ENCODE measurements at places on chromosomes 11 and 22.

DNA sequence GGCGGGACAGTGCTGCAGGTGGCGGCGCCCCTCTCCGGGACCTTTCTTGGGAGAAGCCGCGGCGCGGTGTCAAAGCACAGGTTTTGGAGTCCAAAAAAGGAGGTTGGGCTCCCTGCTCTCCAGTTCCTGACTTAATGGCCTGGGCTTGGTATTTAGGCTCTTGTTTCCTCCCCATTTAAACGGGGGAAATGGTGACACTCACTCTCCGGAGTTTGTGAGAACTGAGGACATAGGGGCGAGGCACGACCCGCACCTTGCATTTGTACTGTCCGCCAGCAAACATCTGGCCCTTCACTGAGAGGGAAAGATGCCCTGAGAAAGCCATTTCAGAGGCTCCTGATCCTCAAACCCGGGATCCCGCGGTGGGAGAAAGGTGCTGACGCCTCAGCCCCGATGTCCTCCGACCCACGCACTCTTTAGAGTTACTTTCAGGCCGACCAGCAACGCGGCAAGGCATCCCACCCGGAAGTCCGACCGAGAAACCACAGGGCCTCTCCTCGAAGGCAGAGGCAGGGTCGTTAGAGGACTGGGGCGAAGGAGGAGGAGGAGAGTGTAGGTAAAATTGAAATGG, 2.9 kb upstream of the WDR74 start:
- DNase-seq, result peak; percentile 31

GRCh38 chr11:114928260-114928870, 250.0 kb downstream of the NXPE2 start:
- no peak for DNase-seq

DNA sequence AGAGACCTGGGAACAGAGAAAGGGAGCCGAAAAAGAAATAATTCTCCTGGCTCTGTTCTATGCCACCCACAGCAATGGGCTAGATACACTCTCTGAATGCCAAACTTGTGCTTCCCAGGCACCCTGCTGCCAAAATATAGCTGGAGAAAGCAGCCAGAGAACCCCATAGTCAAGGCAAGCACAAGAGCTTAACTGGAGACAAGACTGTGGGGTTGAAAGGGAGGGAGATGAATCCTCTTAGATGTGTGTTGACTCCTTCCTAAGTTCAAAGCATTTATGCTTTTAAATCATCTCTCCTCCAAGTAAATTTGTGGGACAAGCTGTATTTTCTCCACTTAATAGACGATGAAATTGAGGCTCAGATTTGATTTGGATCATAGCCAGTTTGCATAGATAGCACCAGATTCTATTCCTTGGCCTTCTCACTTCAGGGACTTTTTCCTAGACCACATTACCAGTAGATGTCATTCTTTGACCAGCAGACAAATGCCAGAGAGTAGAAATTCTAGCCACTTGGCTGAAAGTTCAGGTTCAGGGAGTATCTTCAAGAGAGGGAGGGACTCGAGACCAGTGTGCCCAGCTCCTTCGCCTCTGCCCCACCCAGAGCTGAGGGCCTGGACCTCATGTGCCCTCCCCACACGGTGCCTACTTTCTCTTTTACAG, 16.5 kb upstream of the ETS1 start:
- no peak for DNase-seq

DNA sequence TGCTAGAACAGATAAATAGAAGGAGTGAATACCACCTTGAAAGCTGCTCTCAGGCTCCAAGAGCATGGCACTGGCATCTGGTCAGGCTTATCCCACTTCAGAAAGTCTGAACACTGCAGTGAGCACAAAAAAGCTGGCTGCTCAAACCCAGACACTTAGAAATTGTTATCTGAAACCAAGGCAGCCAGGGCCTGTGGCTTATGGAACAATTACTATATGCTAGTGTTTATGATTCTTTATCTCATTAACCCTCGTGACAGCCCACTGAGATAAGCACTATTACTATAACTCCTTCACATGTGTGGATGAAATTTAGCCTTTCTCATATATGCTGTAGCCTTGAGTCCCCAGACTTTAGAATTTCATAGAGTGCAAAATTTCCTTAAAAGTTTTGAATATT, 400.2 kb downstream of the RAB38 start:
- DNase-seq, result no peak

- no peak for DNase-seq
Measured at GRCh38 chr11:117731722-117732290, 65.2 kb downstream of the DSCAML1 start.

- no peak for DNase-seq
Measured at GRCh38 chr11:65251476-65251875, 10.3 kb upstream of the POLA2 start.

DNA sequence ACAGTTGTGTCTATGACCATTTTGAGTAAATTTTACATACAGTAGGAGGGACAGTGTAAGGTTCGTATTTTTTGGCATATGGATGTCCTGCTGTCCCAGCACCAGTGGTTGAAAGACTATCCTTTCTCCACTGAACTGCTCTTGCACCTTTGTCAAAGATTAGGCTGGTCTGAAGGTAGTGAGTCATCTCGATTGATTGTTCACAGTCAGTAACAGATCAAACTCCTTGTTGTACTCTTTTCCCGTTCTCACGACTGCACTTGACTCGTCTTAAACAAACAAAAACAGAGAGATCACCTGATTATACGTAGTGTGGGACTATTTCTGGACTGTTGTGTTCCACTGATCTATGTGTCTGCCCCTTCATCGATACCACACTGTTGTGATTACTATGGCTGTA, 77.1 kb downstream of the DGCR2 start:
- no peak for DNase-seq

- no peak for DNase-seq
Measured at GRCh38 chr11:69301455-69302401, 7.8 kb downstream of the MYEOV start.

- DNase-seq, result no peak
Measured at GRCh38 chr11:64029773-64030172, 6.0 kb upstream of the FLRT1 start.

Data from hypothalamus (tissue), 51 donors.